Heart left ventricle (tissue), 16 donors: ENCODE measurements at places on chromosomes 12 and 14. TPM values are rescaled to one million over a fixed set of nuclear protein-coding genes. Genes with fewer than 3 reads are reported as not detected.

DNA sequence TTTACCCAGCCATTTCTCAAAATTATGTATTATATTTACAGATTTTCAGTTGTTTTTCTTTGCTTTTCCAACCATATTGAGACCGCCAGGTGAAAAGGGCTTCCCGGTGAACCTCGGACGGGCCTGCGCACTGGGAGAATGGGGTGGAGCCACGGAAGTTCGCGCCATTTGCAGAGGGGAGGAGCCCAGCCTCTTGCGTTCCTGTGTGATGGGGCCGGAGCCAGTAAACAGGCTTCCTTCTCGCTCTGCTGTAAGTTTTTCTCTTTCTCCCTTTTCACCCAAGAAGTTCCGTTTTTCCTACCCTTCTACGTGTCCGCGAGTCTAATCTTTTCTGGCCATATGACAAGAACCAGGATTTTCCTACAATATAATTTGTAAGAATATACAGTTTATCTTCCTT lies 1108.8 kb upstream of the SEL1L start:
- no peak for DNase-seq
- no peaks in the 10 kb centered on the region for H3K36me3 ChIP-seq
- no peaks in the 10 kb centered on the region for H3K4me1 ChIP-seq
- no peak overlapping the region for H3K27ac ChIP-seq
- H3K27me3 ChIP-seq: no peaks in the 10 kb centered on the region

- no peak for DNase-seq
- no peaks in the 10 kb centered on the region for H3K27me3 ChIP-seq
- H3K4me1 ChIP-seq: no peaks in the 10 kb centered on the region
- H3K27ac ChIP-seq: no peak overlapping the region
- no peak overlapping the region for H3K4me3 ChIP-seq
- H3K36me3 ChIP-seq: no peaks in the 10 kb centered on the region
Observed at GRCh38 chr14:37090026-37090425, 82.4 kb downstream of the SLC25A21 start.

DNA sequence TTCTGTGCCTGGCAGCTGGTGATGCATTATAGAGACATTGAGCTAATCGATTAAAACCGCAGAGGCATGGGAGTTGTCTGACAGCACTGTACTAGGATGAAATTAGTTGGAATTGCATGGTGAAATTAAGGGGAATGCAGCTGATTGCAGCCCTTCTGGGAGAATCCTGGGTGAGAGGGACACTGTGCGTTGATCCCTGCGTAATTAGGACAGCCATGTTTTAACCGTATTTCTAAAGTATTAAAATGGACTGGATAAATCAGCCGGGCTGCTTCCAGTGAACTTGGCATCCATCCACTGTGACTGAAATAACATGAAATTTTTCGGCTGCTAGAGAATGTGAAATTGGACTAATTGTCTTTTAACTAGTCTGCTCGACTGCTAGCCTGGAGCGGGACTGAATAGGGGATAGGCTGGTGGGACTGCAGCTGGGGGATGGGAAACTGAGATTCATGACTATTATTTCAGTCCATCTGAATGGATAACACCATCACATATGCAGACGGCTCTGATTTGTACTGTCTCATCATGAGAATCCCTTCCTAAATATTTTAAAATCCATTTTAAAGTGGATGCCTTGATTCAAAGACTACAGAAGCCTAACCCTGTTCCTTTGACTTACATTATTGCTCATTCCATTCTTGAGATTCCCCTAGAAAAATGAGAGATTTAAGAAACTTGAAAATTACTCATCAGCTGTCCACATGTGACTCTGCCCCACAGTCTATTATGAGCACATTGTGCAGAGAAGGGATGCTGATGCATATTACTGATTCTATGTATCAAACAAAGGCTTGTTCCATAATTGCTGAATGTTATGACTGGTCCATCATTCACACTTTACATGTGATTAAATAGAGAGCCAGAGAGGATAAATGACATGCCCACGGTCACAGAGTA lies 343.9 kb downstream of the NPAS3 start:
- no peak for DNase-seq
- H3K4me1 ChIP-seq: no peaks in the 10 kb centered on the region
- no peak overlapping the region for H3K4me3 ChIP-seq
- no peaks in the 10 kb centered on the region for H3K27me3 ChIP-seq
- no peaks in the 10 kb centered on the region for H3K36me3 ChIP-seq

The CISTR gene
- total RNA-seq: 1.6 TPM

The ASCL1 gene
- total RNA-seq: not detected
